ENCODE measurements at places on chromosomes 16 and 17.

- DNase-seq = no peak
Observed at GRCh38 chr17:2064147-2064489, 9.2 kb downstream of the HIC1 start.

GRCh38 chr16:79286646-79287423 is 313.7 kb downstream of the MAF start:
- peak; percentile 80 for DNase-seq

GRCh38 chr17:76053246-76054111 is 18.8 kb downstream of the SRP68 start:
- DNase-seq = no peak

- no peak for DNase-seq
Observed at GRCh38 chr17:37541880-37542660, 52.4 kb downstream of the DUSP14 start.

Data from NCI-H187 (cell line).